ENCODE measurements at places on chromosomes 12 and 14. TPM values are rescaled to one million over a fixed set of nuclear protein-coding genes. Genes with fewer than 3 reads are reported as not detected.

Gene METTL1
- total RNA-seq: 47.0 TPM

Gene RFX4
- total RNA-seq: not detected

Gene CLEC2A
- not detected for total RNA-seq

Gene TAS2R19
- not detected for total RNA-seq

Gene CLMN
- 6.6 TPM for total RNA-seq

Gene INHBC
- not detected for total RNA-seq

Gene LRP1-AS
- total RNA-seq: not detected

Gene C12orf56
- not detected for total RNA-seq

Gene TEX52
- total RNA-seq: not detected

Gene SYNDIG1L
- not detected for total RNA-seq

Gene GPR132
- total RNA-seq: 0.56 TPM

Gene PLEKHA5
- 5.1 TPM for total RNA-seq

Gene CIDEB
- 0.32 TPM for total RNA-seq

Gene NRXN3
- 0.74 TPM for total RNA-seq

Measured in A549 treated with GW870086 at 1 μM for 4 hours (cell line).